ENCODE measurements at places on chromosomes 2 and 18. TPM values are rescaled to one million over a fixed set of nuclear protein-coding genes. Genes with fewer than 3 reads are reported as not detected.

The PLEKHH2 gene
- total RNA-seq, result 1.5 TPM

The MOB4 gene
- 21.7 TPM for total RNA-seq

The PTPN2 gene
- total RNA-seq, result 18.2 TPM

The PLGLB2 gene
- total RNA-seq, result 0.16 TPM

The PSMG2 gene
- total RNA-seq, result 67.8 TPM

Data from A549 treated with Hydrocortisone at 1 μM for 4 hours (cell line).